Activated CD4-positive, alpha-beta T cell treated with anti-CD3 and anti-CD28 coated beads, Interleukin-2, amount 10 ng/mL, durations not matched to agents 24 days and 14 days (primary cell): ENCODE measurements at places on chromosomes 6 and 20. TPM values are rescaled to one million over a fixed set of nuclear protein-coding genes. Genes with fewer than 3 reads are reported as not detected.
A peak's percentile ranks its signal among the peaks of the same experiment; 100 is the strongest.

Gene MYCT1
- total RNA-seq: not detected in 2 replicates

Gene KIF6
- total RNA-seq: 0.17 and 0.33 TPM in 2 replicates

- DNase-seq: no peak
- no peaks in the 10 kb centered on the region for H3K27me3 ChIP-seq
- no peaks in the 10 kb centered on the region for H3K36me3 ChIP-seq
- H3K27ac ChIP-seq: no peak overlapping the region
- H3K4me1 ChIP-seq: no peaks in the 10 kb centered on the region
These were observed 102.2 kb upstream of the SLC24A3 start for GRCh38 chr20:19110285-19110684.

DNA sequence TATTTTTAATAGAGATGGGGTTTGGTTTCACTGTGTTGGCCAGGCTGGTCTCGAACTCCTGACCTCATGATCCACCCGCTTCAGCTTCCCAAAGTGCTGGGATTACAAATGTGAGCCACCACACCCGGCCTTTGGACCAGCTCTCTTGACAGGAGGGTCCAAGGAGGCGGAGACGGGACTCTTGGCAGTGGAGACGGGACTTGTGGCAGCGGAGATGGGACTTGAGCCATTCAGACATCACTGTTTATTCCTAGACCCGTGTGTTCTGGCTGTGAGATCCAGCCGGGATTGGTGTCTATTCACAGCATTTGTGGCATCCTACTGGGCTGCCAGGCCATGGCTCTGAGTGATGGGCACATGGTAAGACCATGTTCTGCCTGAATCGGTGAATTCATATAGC, 25.6 kb downstream of the PRPF6 start:
- H3K27me3 ChIP-seq: no peaks in the 10 kb centered on the region
- peaks cover 79% of the 10 kb centered on the region for H3K36me3 ChIP-seq
- no peak overlapping the region for H3K4me3 ChIP-seq
- H3K4me1 ChIP-seq: peaks cover 22% of the 10 kb centered on the region

Gene PRL
- not detected in 2 replicates for total RNA-seq

DNA sequence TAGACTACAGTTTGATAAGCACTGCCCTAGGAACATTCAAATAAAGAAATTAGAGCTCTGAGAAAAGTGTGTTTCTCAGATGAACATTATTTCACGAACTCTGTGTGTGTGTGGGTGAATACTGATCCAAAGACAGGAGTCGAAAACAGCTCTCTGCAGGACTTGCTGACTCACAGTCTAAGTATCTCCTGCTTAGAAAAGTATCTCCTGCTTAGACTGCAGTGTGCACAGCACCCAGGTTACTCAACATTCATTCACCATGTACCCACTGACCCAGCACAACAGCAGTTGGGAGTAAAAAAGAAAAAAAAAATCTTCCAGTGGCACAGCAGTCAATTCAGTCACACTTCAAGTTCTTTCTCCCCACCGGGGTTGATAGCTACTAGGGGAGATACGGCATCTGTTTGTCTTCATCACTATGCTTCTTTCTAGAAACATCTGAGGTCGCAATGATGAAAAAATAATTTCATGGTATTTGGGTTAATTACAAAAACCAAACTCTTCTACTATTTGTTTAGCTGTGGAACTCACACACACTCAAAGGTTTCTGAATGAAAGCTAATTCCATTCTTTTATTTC, 48.0 kb downstream of the GCLC start:
- H3K27me3 ChIP-seq: peaks cover 7% of the 10 kb centered on the region
- H3K36me3 ChIP-seq: peaks cover 12% of the 10 kb centered on the region
- DNase-seq: peak; percentile 48
- peaks cover 7% of the 10 kb centered on the region for H3K4me1 ChIP-seq
- no peak overlapping the region for H3K4me3 ChIP-seq
- no peak overlapping the region for H3K27ac ChIP-seq

DNA sequence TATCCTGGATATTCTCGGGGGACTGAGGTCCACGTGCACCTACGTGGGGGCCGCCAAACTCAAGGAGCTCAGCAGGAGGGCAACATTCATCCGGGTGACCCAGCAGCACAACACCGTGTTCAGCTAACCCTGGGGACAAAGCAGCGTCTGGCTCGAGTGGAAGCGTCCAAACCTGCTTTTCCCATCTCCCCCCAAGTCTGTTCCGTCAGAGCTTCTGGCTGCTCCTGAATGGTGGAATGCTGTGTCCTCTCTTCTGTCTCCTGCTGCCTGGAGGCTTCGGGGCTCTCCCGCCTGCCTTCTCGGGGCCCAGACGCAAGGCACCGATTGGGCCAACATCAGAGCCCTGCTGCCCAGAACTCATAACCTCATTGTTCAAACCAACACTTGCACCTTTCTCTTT, 56.7 kb downstream of the GMPR start:
- H3K36me3 ChIP-seq: no peaks in the 10 kb centered on the region
- H3K4me1 ChIP-seq: no peaks in the 10 kb centered on the region
- DNase-seq: no peak
- H3K4me3 ChIP-seq: no peak overlapping the region

GRCh38 chr6:42071881-42072583, 21.7 kb downstream of the TAF8 start:
- no peak overlapping the region for H3K4me3 ChIP-seq
- peaks cover 32% of the 10 kb centered on the region for H3K36me3 ChIP-seq
- H3K27me3 ChIP-seq: no peaks in the 10 kb centered on the region
- H3K4me1 ChIP-seq: peaks cover 8% of the 10 kb centered on the region
- peak overlapping the region; percentile 3 for H3K27ac ChIP-seq
- DNase-seq: no peak

GRCh38 chr6:121310495-121310894, 23.8 kb downstream of the TBC1D32 start:
- no peak for DNase-seq
- H3K4me3 ChIP-seq: no peak overlapping the region
- no peaks in the 10 kb centered on the region for H3K27me3 ChIP-seq
- H3K27ac ChIP-seq: no peak overlapping the region
- peaks cover 3% of the 10 kb centered on the region for H3K36me3 ChIP-seq

GRCh38 chr6:101986476-101986875, 593.0 kb downstream of the GRIK2 start:
- H3K36me3 ChIP-seq: no peaks in the 10 kb centered on the region
- DNase-seq: no peak
- no peak overlapping the region for H3K4me3 ChIP-seq
- H3K4me1 ChIP-seq: no peaks in the 10 kb centered on the region
- H3K27ac ChIP-seq: no peak overlapping the region

Gene AVP
- not detected in 2 replicates for total RNA-seq

- H3K27me3 ChIP-seq: peaks cover 2% of the 10 kb centered on the region
- DNase-seq: peak; percentile 93
- H3K4me3 ChIP-seq: peak overlapping the region; percentile 100
- H3K4me1 ChIP-seq: peaks cover 14% of the 10 kb centered on the region
- H3K27ac ChIP-seq: peak overlapping the region; percentile 100
These were observed 709 bp downstream of the SCAND1 start for GRCh38 chr20:35953387-35954199.

Gene TBP
- total RNA-seq: 28.4 and 29.2 TPM in 2 replicates

- H3K4me3 ChIP-seq: no peak overlapping the region
- H3K36me3 ChIP-seq: no peaks in the 10 kb centered on the region
- H3K27ac ChIP-seq: no peak overlapping the region
- H3K27me3 ChIP-seq: no peaks in the 10 kb centered on the region
These were observed 237.9 kb downstream of the HDGFL1 start for GRCh38 chr6:22807261-22807660.

Gene MAP1LC3A
- 3.1 and 3.6 TPM in 2 replicates for total RNA-seq

GRCh38 chr6:142732790-142733189, 212.2 kb downstream of the HIVEP2 start:
- H3K4me3 ChIP-seq: no peak overlapping the region
- H3K36me3 ChIP-seq: no peaks in the 10 kb centered on the region
- no peaks in the 10 kb centered on the region for H3K27me3 ChIP-seq

DNA sequence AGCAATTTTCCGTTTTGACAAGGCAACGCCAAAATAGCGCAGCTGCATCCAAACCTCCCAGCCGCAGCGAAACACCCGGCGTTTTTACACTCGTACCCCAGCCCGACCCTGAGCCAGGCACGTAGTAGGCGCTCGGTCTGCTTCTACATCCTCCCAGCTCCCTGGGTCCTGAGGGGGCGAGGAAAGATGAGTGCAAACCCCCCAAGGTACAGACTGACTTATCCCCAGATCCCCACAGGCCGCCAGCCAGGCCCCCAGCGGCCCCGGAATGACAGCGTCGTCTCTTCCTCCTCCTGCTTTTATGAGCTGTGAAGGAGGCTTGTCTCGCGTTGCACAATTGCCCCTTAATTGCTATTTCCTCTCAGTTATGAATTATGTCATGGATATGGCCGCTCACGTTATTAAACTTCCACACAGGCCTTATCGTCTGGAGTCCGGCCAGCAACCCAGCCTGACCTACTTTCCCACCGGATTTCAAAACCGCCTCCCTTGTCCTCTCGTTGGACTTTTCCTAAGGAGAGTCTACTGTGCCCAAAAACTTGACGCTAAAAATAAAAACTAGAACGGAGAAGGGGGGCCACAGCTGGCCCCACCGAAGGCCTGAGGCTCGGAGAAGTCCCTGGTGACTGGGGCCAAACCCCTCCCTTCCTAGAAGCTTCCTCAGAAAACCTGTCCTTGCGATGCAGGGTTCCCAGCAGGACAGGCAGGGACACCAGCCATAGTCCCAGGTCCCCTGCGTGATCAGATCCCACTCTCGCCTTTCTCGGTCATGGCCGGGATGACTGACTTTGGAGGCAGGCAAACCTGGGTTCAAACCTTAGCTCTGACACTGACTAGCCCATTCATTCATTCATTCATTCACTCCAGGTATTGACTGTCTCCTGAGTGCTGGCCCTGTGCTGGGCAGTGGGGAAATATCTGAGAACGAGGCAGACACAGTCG, 130.9 kb upstream of the PTPN1 start:
- no peak overlapping the region for H3K4me3 ChIP-seq
- H3K27me3 ChIP-seq: no peaks in the 10 kb centered on the region
- H3K36me3 ChIP-seq: no peaks in the 10 kb centered on the region

Gene SAYSD1
- total RNA-seq: 13.7 and 14.8 TPM in 2 replicates

Gene CD24
- 0.49 and 0.64 TPM in 2 replicates for total RNA-seq

DNA sequence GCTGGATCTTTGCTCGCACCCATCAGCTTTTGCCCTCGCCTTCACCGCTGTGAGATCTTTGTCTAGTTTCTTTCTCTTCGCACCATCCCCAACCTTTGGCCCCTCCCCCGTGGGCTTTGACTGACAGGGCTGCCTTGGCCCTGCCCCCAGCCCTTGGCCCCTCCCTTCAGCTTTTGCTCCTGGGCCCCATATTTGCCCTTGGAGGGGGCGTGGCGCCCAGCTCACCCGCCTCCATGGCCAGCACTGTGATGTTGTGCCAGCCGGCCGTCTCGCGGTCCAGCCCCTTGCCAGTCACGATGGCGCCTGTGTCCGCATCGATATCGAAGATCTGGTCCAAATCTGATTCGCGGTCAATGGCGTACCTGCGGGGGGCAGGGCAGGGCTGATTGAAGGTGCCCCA, 81.1 kb downstream of the CD40 start:
- H3K36me3 ChIP-seq: no peaks in the 10 kb centered on the region
- peak; percentile 66 for DNase-seq
- H3K4me1 ChIP-seq: no peaks in the 10 kb centered on the region
- no peak overlapping the region for H3K27ac ChIP-seq
- no peak overlapping the region for H3K4me3 ChIP-seq
- H3K27me3 ChIP-seq: peaks cover 32% of the 10 kb centered on the region

Gene LTB
- 134 and 136 TPM in 2 replicates for total RNA-seq

GRCh38 chr6:138044458-138044857, 62.8 kb downstream of the PERP start:
- no peak overlapping the region for H3K27ac ChIP-seq
- no peak for DNase-seq
- H3K4me1 ChIP-seq: no peaks in the 10 kb centered on the region
- H3K36me3 ChIP-seq: no peaks in the 10 kb centered on the region
